A549 treated with Hydrocortisone at 1 μM for 4 hours (cell line): ENCODE measurements at places on chromosomes 7 and 10. TPM values are rescaled to one million over a fixed set of nuclear protein-coding genes. Genes with fewer than 3 reads are reported as not detected.

COL28A1 gene
- total RNA-seq, result 0.43 to 0.97 TPM (median 0.67 TPM) in 5 replicates

PON3 gene
- total RNA-seq, result 32.2 to 41.8 TPM (median 37.0 TPM) in 5 replicates

SPDYE8 gene
- not detected in 5 replicates for total RNA-seq

BAIAP2L1 gene
- total RNA-seq, result 39.0 to 46.3 TPM (median 44.5 TPM) in 5 replicates

CADPS2 gene
- 0.03 to 0.08 TPM (median 0.05 TPM) in 5 replicates for total RNA-seq

ALOX5 gene
- 0.20 to 0.62 TPM (median 0.30 TPM) in 5 replicates for total RNA-seq

FAM24B gene
- 10.7 to 13.0 TPM (median 12.3 TPM) in 5 replicates for total RNA-seq

MUC12 gene
- total RNA-seq, result 12.6 to 23.9 TPM (median 19.6 TPM) in 5 replicates

C10orf143 gene
- total RNA-seq, result 0.39 to 0.76 TPM (median 0.61 TPM) in 5 replicates

MAGI2 gene
- total RNA-seq, result 0.23 to 0.62 TPM (median 0.40 TPM) in 5 replicates

NKX2-3 gene
- 0.05 TPM in 1 of 5 replicates, not detected in the others for total RNA-seq

SEMA4G gene
- total RNA-seq, result 6.9 to 8.5 TPM (median 7.8 TPM) in 5 replicates

CPA1 gene
- total RNA-seq, result not detected in 5 replicates

PDE1C gene
- total RNA-seq, result 2.5 to 3.8 TPM (median 3.0 TPM) in 5 replicates

MRC1 gene
- 0.02 to 0.03 TPM (median 0.03 TPM) in 4 of 5 replicates, not detected in the other for total RNA-seq

FAM170B gene
- not detected in 5 replicates for total RNA-seq

ARHGAP19 gene
- total RNA-seq, result 3.9 to 6.6 TPM (median 4.9 TPM) in 5 replicates

SRRM3 gene
- 8.8 to 12.6 TPM (median 11.1 TPM) in 5 replicates for total RNA-seq

UCMA gene
- not detected in 5 replicates for total RNA-seq

CALCR gene
- not detected in 5 replicates for total RNA-seq

GRID2IP gene
- total RNA-seq, result 0.02 TPM in 1 of 5 replicates, not detected in the others

KCNH2 gene
- total RNA-seq, result 2.9 to 3.6 TPM (median 3.3 TPM) in 5 replicates

TMEM236 gene
- total RNA-seq, result 0.03 to 0.06 TPM (median 0.05 TPM) in 5 replicates

MMD2 gene
- not detected in 5 replicates for total RNA-seq

RBP3 gene
- total RNA-seq, result not detected in 5 replicates

SNX10 gene
- total RNA-seq, result 4.6 to 5.8 TPM (median 5.0 TPM) in 5 replicates

HOXA2 gene
- total RNA-seq, result 0.53 to 0.81 TPM (median 0.69 TPM) in 5 replicates

EPO gene
- total RNA-seq, result not detected in 5 replicates

C7orf57 gene
- total RNA-seq, result 0.12 to 0.31 TPM (median 0.26 TPM) in 5 replicates

ALKBH4 gene
- 10.4 to 11.9 TPM (median 10.6 TPM) in 5 replicates for total RNA-seq

BLNK gene
- not detected in 5 replicates for total RNA-seq

CLCN1 gene
- total RNA-seq, result 0.03 to 0.07 TPM (median 0.03 TPM) in 3 of 5 replicates, not detected in the others

MARVELD1 gene
- 43.3 to 55.7 TPM (median 54.3 TPM) in 5 replicates for total RNA-seq

AGR2 gene
- 97.1 to 153 TPM (median 143 TPM) in 5 replicates for total RNA-seq

PNLIP gene
- 0.07 to 0.09 TPM in 2 of 5 replicates, not detected in the others for total RNA-seq

LDB3 gene
- total RNA-seq, result 0.06 to 0.20 TPM (median 0.12 TPM) in 5 replicates
